ENCODE measurements at places on chromosomes 5 and 9.

DNA sequence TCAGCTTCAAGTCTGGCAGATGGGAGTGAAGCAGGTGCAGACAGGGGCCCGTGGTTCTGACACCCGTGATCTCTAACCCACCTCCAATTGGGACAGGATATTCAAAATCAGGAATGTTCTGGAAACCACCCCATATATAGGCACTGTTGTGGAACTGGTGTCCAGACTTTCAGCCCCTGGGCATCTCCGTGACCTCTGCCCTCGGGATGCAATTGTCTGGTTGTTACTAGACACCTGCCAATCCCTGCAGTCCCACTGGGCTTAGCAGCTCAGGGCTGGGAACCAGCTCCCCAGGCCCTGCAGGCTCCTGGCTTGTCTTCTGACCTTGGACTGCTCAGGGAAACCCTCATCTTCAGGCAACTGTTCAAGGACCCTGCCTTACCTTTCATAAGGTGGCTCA lies 38.8 kb downstream of the NTNG2 start:
- peak; percentile 38 for DNase-seq

DNA sequence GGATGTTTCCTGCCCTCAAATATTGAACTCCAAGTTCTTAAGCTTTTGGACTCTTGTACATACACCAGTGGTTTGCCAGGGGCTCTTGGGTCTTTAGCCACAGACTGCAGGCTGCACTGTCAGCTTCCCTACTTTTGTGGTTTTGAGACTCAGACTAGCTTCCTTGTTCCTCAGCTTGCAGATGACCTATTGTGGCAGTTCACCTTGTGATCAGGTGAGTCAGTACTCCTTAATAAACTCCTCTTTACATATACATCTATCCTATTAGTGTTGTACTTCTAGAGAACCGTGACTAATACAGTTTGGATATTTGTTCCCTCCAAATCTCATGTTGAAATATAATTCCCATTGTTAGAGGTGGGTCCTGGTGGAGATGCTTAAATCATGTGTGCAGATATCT lies 681.9 kb upstream of the ARRDC3 start:
- DNase-seq = no peak

GRCh38 chr5:37786862-37787519 lies 52.9 kb downstream of the GDNF start:
- DNase-seq = no peak

- no peak for DNase-seq
Measured at GRCh38 chr5:152542741-152543140, 137.7 kb upstream of the NMUR2 start.

DNA sequence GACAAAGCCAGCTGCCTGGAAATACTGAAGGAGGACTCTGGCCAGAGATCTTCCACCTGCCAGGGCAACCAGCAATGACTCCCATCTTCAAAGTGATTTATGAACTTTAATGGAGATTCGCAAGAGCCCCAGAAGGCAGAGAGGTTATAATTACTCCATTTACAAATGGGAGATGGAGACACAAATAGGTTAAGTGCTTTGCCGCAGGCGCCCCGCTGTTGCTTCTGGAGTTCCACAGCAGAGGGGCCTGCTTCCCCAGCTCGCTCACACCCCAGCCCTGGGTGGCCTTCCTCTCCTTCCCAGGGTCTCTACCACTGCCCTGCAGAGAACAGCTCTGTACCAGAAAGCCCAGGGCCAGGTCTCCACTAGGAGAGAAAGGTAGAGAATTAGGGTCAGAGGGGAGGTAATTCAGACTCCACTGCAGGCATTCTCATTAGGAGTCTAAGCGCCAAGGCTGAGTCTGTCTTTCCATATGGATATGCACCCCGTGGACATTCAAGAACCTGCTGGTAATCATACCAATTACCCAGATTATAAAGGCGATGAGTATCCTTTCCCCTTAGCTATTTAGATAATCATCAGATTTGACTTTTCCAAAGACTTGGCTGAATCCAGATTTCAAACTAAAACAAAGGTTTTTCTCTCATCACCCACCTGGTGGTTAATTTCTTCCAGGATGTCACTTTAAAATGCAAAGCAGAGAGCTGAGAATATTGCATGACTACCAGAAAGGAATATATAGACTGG lies 157.6 kb upstream of the TUT7 start:
- DNase-seq = no peak

GRCh38 chr5:146290318-146290717 lies 48.3 kb upstream of the POU4F3 start:
- DNase-seq = no peak

- DNase-seq = no peak
Measured at GRCh38 chr9:130994135-130995085, 14.6 kb upstream of the LAMC3 start.

GRCh38 chr9:135816651-135816970 lies 90.7 kb downstream of the CAMSAP1 start:
- no peak for DNase-seq

DNA sequence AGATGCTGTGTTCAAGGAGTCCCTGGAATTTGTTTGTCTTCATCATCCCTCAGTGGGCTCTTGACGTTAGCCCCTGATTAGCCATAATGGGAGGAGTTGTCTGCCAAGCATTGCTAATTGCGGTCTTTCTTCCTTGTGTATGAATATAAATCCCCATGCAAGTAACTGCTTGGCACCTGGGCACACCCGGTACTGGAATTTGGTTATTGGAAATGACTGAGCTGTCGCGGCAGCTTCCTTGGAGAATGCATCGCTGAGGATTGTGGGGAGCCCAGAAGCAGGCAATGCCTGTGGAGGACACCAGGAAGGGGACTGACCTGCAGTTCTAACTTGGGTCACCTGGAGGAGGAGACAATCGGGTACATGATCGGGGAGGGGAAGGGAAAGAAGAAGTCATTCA lies 53.3 kb upstream of the CTSL start:
- DNase-seq = no peak

GRCh38 chr9:15077946-15078729 lies 167.9 kb upstream of the FREM1 start:
- DNase-seq = no peak

GRCh38 chr5:74199005-74199404 lies 441.5 kb downstream of the ENC1 start:
- DNase-seq = no peak

DNA sequence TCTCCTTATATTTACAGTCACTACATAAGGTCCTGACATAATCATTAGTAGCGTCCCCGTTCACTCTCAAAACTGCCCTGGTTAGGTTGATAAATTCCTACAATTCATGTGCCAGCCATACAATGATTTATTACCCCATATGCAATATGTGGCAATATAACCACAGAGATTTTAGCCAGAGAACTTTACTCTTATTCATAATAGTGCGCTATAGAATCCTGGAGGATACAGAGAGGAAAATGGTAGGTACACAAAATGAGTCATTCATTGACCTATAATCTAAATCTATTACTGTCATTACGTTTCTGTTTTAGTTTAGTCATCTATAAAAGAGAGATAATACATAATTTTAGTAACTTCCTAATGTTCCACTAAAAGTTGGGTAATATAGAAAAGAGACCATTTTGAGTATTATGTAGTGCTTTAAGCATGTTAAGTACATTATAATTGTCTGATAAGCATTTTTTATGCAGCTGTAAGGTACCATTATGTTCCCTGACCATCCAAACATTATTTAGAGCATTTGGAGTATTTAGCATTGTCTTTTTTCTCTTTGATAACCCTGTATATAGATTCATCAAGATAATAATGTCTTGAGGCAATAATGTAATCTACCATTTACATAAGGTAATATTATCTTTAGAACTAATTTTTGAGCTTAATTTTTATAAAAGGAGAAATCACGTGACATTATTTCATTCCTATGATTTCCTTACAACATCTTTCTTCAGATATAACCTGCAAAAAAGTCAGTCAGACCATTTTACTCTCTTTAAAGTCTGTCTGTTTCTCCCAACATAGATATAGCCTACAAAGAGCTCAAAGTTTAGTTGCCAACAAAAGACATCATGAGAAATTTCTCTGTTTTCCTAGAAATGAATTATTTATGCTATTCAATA lies 655.5 kb upstream of the ZNF608 start:
- no peak for DNase-seq

DNA sequence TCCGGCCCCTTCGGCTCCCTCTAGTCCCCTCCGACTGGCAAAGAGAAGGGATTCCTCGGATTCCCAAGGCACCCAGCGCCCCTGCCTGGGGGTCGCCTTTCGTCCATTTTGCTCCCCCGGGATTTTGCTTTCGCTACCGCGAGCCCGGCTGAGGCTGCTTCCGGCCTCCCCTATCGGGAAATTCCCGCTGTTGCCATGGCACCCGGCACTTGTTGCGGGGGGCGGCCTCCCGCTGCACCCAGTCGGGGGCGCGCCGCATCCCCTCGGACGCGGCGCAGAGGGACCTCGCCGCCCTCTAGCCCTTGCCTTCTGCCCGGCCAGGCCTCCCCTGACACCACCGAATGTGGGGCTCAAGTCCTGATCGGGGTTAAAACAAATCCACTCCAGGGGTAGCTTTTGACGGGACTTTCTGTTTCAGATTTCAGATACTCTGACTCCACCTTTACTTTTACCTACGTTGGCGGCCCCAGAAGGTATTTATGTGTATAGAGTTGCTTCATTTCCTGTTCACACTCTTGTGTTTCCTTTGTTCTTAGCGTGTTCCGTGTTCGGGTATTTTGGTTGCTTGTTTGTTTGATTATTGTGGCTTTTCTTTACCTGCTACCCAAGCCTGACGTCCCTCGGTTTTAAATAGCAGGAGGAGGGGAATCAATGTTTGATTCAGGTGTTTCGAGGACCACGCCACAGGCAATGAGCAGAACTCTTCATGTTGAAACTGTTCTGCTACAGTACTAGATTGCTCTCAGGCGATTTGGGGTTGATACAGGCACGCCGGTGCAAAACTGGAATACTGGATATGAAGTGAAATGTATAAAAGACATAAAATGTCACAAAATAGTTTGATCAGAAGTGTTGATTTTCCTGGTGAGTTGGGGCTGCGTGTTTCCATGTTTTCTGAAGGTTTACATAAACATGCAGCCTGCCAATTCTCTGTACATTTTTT lies 1.5 kb downstream of the PARP8 start:
- peak; percentile 40 for DNase-seq

DNA sequence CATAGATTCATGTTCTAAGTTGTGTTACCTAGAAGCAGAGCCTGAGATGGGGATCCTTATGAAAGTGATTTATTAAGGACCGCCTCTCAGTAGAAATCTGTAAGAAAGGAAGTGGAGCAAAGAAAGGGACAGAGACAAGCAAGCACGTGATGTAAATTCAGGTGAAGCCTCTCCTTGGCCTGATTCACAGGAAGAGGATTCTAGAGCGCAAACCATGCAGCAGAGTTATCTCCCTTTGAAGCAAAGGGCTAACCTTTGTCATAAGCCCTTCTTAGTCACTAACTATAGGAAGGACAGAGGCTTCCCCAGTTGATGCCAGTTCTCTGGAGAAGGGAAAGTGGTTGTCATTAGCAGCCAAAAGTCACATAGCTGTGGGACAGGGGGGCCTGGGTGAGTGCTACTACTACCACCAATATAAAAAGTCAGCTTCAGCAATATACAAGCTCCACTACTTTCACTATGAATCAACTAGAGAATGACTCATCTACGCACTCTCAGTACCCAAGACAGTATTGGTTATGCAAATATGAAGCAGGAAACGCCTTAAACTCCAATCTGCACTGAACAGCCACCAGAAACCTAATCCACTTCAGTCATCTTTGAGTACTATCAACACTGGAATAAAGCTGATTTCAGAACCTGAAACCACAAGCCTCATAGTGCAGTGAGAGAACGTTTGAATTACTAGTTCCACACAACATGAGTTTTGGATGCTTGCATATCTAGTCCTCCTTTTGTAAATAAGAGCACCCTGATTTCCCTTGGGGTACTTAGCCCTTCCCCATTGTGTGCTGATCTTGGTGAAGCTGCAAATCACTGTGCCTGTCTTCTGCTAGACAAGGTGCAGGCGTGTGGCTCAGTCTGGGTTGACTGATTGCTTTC lies 162.7 kb downstream of the ZNF608 start:
- peak; percentile 8 for DNase-seq

DNA sequence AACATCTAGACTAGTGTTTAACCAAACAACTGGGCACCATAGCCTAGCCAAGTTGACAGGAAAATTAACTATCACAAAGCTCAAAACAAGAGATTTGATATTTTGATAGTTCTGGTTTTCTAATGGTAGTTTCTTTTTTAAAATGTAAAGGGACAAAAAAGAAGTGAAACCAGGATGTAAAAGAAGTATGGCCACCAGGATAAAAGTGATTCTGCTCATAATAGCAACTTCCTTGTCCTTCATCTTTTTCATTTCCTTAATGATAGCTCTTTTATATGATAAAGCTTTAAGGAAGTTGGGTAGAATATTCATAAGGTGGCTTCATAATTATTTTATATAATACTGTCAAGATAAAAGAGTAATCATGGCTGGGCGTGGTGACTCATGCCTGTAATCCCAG lies 139.1 kb downstream of the BASP1 start:
- no peak for DNase-seq

DNA sequence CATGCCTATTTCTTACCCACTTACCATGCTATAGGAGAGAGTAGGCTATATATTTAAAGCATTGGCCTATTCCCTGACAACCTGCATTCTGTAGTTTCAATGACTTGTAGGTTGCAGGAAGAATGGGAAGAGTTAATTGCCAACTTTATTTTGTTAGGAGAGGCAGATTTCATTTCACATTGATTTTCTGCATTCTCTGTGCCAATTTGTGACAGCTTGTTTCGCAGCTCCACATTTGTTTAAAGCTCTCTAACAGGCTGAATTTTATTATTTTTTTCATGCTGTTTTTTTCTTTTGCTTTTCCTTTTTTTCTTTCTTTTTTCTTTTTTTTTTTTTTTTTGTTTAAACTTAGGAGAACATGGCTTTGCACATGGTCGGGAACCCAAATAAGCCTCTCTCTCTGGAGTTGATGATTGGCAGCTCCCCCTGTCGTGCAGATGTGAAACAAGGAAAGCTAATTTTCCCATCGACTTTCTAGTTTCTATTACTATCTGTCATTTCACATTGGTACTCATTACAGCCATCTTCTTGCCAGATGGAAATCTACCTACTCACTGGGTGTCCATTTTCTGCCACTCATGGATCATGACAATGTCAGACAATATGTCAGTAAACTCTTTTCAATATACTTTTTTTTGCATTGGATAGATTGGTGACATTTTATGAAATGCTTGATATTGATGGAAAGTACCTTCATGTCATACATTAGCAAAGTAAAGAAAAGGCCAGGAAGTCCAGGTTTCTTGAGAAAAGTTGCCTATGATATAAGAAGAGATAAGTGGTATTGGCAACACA lies 223.2 kb downstream of the KCTD16 start:
- no peak for DNase-seq

DNA sequence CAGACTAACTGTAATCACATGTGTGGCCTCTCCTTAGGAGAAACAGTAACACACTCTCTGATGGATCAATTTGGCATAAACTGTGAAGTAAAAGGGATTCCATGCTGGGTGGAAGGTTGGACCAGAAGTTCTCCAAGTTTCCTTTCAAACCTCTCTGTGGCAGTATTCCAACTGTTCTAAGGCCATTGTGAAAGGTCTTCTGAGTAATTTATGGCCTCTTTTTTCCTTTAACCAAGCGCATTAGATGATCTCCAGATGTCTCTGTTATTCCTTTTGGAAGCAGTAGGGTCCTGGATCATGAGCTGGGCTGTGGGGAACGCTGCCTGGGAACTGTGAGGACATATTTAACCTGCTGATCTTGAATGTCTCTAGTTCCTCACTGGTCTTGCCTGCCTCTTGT lies 80.6 kb upstream of the IL6ST start:
- no peak for DNase-seq

Measured in DMS79 (cell line).